ENCODE measurements at places on chromosomes 5 and 9. TPM values are rescaled to one million over a fixed set of nuclear protein-coding genes. Genes with fewer than 3 reads are reported as not detected.

Gene SPINK7
- not detected for total RNA-seq

- DNase-seq = no peak
Observed at GRCh38 chr5:170362656-170363055, 26.5 kb downstream of the KCNMB1 start.

Gene CD14
- total RNA-seq = not detected

Gene PCDHB5
- 7.8 TPM for total RNA-seq

Gene LCN9
- not detected for total RNA-seq

DNA sequence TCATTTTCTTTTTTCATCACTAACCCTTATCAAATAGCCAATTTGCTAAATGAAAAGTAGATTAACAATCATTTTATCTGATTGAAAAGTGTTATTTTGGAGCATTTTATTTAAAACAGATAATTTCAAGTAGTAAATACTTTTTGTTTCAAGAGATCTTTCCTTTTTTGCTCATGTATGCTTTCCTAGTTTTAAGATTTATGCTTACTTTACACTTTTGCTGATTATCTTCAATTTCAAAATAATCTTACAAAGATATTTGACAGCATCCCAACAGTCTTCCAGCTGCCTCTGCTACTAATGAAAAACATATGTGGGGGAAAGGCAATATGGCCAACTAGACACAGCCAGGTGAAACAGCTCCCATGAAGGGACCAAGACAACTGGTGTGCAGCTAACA is 1027.3 kb upstream of the CDH9 start:
- no peak for DNase-seq

- no peak for DNase-seq
Observed at GRCh38 chr5:115977988-115978387, 15.7 kb downstream of the LVRN start.

Gene PDE6A
- total RNA-seq = not detected

Gene PCDHB2
- 44.9 TPM for total RNA-seq

Gene MAP1B
- total RNA-seq = 251 TPM

Gene FUT7
- not detected for total RNA-seq

DNA sequence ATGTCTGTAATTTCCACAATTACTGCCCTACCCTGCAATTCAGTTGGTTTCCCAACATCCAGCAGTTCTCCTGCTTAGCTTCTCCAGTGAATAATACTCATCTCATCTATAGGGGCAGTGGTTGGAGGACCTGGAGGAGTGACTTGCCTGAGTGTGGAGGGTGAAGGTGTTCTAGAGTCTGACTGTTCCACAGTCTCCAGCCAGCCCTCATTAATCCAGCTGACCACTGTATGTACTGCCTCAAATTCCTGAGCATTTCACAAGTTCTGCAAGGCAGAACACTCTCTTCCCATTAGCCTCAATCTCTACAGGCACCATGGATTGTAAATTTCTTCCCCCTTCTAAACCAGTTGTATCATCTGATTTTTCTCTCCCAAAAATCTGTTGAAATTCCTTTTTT is 147.4 kb upstream of the NFIL3 start:
- DNase-seq = no peak

Gene PLAC8L1
- total RNA-seq = 0.80 TPM

DNA sequence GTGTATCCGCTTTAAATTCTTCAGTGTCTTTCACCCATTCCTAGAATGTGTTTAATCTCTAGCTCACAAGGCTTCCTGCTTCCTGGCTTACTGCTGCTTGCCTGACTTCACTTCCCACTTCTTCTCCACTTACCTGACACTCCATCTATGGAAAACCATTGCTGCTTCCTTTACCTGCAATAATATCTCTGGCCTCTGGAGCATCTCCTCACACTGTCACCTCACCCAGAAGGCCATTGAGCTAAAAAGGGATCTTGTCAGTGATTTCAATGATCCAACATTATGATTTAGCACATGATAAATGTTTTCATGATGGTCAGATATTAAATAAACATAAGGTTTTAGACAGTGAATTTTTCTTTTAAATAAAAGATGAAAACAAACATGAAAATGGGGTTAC is 281.1 kb downstream of the MRPS30 start:
- no peak for DNase-seq

- no peak for DNase-seq
Observed at GRCh38 chr5:124025306-124025845, 513.4 kb downstream of the CSNK1G3 start.

GRCh38 chr5:142322747-142323479 is 1.9 kb downstream of the SPRY4 start:
- no peak for DNase-seq

DNA sequence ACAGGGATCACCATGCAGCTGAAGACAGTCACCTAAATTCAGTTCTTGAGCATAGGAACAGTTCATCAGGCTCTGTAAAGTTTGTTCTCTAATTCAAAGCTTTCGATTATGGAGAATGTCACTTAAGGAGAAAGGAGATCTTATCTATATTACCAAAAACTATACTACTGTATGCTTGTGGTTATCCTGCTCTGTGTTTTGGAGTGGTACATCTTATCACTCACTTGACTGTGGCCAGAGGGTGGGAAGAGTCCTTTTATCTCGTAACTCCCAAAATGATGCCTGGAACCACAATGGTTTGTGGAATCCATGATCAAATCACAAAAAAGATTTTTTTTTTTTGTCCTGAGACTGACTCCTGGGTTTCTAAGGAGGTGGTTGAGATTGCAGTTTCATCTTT is 230.7 kb downstream of the COMMD10 start:
- DNase-seq = no peak

All from endothelial cell (in vitro differentiated cells).